GM20000 (cell line): ENCODE measurements at places on chromosomes 6 and 20.

- DNase-seq = no peak
Observed at GRCh38 chr6:132348231-132348630, 53.0 kb downstream of the MOXD1 start.

- DNase-seq = no peak
Observed at GRCh38 chr6:35626401-35626800, 62.3 kb downstream of the FKBP5 start.

DNA sequence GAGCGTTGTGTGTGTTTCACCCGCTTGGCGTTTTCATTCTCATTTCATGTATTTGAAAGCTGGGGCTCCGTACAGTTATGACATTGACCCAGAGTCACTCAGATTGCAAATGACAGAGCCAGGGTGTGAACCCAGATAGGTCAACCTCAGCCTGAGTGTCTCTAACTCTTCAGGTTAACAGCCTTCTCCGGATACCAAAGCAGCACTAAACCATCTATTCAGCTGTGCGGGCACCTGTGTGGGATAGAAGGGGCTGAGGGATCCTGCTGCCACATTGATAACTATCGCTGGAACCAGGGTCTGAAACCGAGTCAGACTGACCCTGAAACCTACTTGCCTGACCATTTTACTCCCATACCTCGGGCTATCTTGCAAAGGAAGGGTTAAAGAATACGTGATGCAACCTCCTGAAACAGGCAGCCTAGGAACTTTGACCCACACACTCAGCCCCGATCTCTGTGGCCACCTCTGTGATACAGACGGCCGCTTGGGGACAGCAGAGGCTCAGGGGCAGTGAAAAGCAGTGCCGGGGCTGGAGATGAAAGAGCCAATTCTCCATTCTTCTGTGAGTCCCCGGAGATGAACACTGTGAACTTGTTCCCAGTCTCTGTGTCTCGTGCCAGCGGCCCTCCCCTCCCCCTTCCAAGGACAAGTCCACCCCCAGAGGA, 233.5 kb upstream of the QKI start:
- DNase-seq = no peak

DNA sequence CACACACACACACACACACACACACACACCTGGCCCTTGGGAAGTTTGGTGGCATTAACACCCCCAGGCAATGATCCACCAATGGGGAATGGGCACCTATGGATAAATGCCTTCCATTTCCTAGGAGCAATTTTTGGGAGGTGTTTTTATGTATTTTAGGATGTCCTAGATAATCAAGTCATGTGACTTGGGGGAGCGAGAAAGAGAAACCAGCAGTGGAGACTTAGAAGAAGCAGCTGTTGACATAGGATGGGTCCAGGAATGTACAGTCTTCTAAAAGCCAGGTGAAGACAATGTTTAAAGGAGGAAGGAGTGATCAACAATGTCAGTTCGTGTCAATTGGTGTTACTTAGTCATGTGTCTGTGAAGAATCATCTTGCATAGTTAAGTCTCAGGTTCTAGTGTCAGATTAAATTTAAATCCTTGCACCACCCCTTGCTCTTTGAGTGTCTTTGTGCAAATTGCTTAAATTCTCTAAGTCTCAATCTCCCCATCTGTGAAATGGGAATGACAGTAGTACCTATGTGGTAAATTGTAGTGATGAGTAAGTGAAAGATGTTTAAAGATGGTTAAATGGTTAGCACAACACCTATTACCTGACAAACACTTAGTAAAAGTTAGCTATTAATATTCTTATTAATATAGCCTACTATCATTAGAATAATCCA, 4.4 kb upstream of the SLC35B3 start:
- DNase-seq = no peak

- no peak for DNase-seq
Observed at GRCh38 chr6:96675597-96675996, 112.7 kb downstream of the FHL5 start.

DNA sequence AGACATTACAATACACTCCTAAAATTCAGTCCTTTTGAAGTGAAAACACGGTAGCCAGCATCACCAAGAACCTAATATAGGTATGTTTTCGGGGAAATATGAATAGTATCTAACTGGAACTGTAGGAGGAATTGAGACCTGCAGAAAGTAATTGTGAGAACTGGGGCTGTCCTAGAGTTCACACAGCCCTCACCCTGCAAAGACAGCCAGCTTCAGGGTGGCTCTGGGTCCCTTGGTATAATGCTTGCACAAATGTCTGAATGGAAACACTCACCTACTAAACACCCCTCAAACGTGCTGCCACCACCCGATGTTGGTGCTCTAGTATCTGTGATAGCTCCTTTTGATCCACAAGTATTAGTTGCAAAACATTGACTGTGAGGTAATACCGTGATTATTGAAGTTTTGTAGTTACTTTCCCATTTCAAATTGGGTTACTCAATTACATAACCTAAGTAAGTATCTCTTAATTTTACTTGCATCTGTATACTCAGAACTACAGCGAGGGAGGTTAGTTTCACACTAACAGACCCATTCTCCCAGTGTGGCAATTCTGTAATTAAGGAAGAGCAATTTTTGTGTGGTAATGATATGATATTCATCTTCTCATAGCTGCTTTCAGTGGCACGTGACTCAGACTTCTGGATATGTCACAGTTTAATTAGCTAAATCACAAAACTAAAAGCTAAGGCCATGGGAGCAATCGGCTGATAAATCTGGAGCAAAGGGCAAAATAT, 129.5 kb downstream of the INSM1 start:
- DNase-seq = no peak

- DNase-seq = no peak
Observed at GRCh38 chr20:1587781-1588532, 30.5 kb upstream of the SIRPD start.

DNA sequence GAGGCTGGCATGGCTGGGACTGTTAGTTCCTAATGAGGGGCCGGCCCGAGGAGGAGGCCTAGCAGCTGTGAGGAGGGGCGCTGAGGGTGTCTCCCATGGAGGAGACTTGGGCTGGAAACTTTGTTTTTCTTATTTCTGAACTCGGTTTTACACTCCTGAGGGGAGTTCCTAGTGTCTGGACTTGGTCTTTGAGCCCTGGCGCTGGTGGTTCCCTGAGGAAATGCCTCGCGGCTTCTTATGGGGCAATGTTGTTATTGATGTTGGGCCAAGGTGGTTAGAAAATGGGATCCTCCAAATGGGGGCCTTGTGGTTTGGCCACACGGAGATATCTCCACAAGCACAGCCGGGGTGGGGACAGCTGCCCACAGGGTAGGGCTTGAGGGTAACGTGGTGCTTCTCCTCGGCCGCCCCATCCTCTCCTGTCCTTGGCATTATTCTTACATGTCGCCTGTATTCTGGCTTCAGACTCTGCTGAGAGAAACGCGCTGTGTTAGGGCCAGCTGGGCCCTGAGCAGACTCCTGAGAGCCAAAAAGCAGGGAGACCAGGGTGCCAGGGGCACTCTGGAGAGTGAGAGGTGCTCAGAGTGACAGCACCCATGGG, 136.9 kb downstream of the FOXO3 start:
- no peak for DNase-seq

DNA sequence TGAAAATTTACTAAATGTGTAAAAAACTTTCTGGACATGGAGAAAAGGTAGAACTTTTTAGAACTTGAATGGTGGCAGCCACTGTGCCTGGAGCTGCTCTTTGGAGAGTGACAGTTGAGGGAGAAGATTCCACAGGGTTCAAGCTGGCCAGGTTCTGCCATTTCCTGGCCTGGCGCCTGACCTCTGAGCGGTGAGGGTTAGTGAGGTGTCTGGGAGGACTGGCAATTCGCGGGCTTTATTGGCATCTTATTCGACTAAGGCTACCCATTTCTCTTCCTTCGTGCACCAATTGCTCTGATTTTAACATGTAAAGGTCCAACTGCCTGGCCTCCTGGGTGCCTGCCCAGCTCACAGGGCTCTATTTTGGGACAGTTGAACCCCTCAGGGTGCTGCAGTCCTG, 2.4 kb downstream of the SNAI1 start:
- no peak for DNase-seq

GRCh38 chr20:39381595-39381994, 419.5 kb downstream of the DHX35 start:
- DNase-seq = no peak
